CD4-positive, alpha-beta T cell treated with Interleukin-6 at 100 ng/mL for 8 hours (primary cell): ENCODE measurements at places on chromosomes 7 and 10.

DNA sequence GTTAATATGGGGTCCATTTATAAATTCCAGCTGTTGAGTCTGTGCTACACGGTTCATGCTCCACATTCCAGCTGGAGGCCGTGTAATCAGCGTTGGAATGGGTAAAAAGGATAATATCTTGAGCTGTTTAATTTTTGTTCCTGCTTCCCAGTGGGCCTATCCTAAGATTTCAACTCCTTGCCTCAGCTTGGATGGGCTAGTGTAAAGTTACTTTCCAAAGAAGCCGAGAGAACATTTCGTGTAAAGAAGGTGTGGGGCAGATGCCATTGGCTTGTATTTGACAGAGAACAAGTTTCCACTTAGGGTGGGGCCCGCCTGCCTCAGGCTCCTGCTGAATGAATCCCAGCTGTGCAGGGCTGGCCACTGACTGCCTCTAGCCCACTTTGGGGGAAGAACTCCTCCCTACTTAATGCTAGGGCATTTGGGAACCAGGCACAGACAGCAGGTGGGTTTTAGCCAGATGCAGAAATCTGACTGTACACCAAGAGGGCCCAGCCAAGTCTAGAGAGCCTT lies 125.9 kb upstream of the LYZL2 start:
- DNase-seq, result no peak

GRCh38 chr7:87391020-87391701 lies 45.7 kb downstream of the CROT start:
- DNase-seq, result no peak

GRCh38 chr7:45408409-45408737 lies 165.8 kb upstream of the ADCY1 start:
- DNase-seq, result no peak

- no peak for DNase-seq
Measured at GRCh38 chr7:8531991-8532515, 98.6 kb downstream of the NXPH1 start.

DNA sequence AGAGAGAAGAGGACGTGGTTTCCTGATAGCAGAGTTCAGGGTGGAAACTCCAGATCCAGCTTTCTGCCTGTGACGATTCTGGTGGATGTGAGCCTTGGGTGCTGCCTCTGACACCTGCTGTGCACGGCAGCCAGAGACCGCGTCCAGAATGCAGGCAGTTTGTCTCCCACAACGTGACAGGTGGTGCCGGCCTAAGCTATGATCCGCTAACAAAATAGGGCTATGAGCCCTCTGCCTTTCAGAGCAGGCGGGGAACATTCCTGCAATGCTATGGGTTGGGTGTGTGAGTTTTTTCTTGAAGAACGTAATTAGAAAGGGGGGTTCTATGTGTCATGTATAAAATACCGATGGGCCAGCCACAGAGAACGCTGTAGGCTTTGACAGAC lies 297.3 kb upstream of the PRKCQ start:
- no peak for DNase-seq

- no peak for DNase-seq
Measured at GRCh38 chr10:31554556-31554955, 235.5 kb downstream of the ZEB1 start.

DNA sequence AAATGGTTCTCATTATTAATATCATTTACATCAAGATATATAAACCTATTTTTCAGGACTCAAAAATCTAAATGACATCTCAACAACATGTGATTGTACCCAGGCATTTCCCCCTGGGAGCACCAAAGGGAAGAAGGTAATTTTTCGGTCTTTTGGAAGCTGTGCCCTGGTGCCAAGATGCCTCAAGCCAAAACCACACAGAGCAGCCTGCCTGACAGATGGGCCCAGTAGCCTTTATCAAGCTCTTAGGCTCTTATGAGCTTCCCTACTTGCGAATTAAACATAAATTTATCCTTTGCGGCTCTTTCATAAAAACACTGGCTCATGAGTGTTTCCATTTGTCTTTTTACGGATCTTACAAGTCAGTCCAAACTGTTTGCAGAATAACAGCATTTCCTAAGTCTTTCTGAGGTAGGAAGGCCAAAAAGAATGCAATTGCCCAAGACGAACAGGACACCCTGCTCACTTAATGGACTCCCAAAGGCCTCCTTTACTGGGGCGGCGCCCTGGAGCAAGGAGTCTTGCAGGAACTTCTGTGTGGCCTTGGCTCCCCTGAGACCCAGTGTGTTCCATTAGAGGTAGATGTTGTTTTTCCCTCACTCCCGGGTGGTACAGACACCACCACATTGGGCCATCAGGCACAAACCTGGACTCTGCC lies 4.1 kb upstream of the RASSF4 start:
- no peak for DNase-seq

GRCh38 chr10:75407224-75407712 lies 5.7 kb upstream of the ZNF503 start:
- no peak for DNase-seq

DNA sequence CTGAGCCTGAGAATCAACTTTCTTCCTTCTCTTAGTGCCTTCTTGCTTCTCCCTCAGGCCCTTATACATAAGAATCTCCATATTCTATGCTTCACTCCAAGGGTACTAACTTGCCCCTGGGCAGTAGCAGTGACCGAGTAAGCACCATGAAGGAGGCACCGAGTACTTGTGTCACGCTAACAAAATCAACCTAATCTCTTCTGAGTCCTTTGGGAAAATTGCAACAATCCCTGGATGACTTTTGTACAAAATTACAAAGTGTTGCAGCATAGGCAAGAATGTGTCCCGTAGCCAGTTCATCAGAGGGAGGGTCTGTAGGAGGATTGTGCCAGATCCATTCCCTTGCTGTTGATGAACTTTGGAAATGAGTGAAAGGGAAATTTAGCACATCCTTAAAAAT lies 80.4 kb upstream of the EEPD1 start:
- DNase-seq, result no peak

GRCh38 chr10:93357680-93358079 lies 124.5 kb downstream of the MYOF start:
- peak; percentile 20 for DNase-seq

- DNase-seq, result no peak
Measured at GRCh38 chr10:103637927-103638557, 144.5 kb downstream of the NEURL1 start.

GRCh38 chr10:34504534-34504933 lies 310.6 kb downstream of the PARD3 start:
- DNase-seq, result no peak

DNA sequence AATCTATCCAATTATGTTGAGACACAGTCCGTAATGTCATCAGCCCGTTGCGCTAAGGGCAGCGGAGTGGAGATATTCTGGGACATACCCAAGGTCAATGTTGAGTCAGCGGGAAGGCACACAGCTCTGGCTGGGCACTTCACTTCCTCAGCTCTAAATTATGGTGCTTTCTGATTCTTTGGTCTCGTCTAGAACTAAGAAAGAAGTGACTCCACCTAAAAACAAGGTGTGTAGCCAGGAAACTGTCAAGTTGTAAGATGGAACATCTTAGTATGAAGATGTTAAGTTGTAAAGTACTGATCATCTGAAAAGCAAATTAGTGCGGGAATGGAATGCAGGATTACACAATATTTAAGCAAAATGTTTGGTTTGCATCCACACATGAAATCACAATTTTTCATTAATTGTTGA lies 43.1 kb downstream of the BAIAP2L1 start:
- no peak for DNase-seq

DNA sequence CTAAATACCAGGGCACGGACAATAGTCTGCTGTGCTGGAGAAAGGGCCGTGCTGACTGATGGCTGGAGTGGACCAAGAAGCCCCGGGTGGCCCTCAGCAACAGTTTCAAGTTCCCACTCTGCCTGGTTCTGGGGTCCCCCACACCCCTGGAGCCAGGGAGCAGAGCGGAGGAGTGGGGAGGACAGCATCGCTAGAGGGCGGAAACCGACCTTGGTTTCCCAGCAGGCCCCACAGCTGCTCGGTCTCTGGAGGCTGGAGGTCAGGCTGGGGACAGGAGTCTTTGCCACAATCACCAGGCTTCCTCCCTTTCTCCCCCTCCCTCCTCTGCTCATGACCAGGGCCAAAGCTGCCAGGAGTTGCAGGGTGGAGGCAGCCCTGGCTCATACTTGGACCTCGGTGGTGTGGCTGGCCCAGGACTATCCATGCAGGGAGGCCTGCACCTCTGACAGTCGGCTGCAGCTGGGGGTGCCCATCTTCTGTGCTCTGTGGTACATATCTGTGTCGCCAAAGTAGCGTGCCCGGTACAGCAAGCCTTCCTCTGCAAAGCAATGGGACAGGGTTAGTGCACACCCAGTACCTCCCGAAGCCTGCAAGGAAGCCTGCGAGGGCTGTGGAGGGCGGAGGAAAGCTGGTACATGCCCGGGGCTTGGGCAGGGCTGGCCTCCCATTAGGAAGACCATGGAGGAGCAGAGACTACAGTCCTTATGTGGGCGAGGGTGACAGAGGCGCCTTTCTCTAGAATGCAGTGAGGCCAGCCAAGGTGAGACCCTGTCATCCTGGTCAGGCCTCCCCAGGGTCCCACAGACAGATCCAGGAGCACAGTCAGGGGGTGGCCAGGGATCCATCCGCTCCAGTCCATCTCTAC lies 19.1 kb downstream of the DNAJB12 start:
- DNase-seq, result peak; percentile 34

- DNase-seq, result peak; percentile 60
Measured at GRCh38 chr7:70660154-70660818, 471.7 kb upstream of the GALNT17 start.

DNA sequence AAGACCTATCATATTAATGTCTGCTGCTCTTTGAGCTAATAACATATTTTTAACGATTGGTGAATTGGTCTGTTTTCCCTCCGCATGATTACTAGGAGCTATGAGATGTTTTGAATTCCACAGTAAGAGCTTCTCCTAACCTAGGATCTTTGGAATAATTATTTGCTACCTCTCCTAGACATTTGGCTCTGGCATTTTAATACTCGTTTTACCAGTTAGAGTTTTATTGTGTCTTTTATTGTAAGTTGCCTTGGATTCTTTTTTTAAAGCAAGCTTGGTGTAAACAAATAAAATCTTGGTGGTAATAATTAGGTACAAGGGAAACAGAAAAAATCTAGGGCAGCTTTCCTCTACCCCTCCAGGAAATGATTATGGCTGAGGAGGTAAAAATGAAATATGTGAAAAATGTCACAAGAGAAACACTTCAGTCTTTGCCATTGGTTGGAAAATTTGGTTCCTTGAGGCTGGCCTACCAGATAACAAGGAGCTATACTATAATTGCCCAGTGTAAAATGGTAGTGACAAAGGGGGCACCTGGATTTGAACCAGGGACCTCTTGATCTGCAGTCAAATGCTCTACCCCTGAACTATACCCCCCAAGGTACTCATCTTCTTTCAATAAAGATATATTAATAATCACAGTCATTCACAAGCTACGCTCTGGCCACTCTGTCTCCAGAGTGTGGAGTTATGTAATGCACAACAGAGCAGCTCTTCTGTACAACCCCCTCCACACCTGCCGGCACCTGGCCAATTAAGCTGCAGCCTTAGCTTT lies 85.4 kb downstream of the ZNF777 start:
- DNase-seq, result no peak

DNA sequence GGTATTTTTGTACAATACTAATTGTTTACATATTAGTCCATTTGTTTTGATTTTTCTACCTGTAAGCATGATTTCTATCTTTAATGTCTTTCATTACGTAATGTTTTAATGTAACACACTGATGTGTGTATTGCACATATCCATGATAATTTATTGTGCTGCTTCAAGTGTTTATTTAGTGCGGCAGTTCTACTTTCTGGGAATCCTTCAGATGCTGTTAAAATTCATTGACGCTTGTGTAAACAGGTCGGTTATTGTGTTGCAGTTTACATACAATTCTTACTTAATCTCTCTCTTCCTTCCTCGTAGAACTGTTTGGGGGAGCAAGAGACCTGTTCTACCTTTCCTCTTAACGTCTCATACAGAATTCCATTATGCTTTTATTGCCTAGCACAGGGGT lies 6.9 kb downstream of the TMEM60 start:
- DNase-seq, result no peak

GRCh38 chr7:155962191-155962967 lies 150.1 kb upstream of the SHH start:
- no peak for DNase-seq

- no peak for DNase-seq
Measured at GRCh38 chr10:132151286-132151950, 35.3 kb upstream of the DPYSL4 start.

DNA sequence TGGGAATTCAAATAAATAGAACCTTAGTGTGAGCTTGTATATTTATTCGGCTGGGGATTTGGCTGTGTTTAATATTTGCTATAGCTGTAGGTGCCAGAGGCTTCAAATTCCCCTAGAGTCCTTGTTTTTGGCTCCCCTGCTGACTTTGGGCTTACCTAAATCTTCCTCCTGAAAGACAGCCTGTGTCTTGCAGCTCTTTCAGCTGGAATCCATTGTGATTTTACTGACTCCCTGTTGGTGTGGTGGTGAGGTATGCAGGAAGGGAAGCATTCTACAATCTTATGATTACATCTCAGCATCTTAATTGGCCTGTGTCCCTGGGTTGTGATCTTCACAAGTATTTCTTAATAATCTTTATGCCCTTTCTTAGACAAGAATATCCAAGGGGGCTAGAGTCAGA lies 25.9 kb downstream of the FOXI2 start:
- no peak for DNase-seq

DNA sequence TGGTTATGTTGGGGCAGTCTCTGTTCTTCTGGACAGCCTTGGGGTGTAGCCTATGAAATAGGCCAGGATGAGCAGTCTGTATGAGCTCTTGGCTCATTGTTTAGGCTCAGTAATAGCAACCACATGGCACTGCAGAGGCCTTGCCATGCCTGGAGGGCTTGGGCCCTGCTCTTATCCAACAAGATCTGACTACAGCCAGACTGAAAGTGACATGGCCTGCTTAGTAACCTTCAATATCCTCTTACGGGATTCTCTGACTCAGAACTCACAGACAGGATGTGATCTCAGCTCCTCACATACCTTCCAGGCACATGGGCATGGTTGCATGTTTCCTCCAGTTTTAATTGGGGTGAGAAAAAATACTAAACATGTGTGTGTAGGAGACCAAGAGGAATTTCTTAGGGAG lies 289.3 kb downstream of the PTEN start:
- DNase-seq, result peak; percentile 38

- DNase-seq, result no peak
Measured at GRCh38 chr7:4286351-4286750, 395.7 kb upstream of the FOXK1 start.

DNA sequence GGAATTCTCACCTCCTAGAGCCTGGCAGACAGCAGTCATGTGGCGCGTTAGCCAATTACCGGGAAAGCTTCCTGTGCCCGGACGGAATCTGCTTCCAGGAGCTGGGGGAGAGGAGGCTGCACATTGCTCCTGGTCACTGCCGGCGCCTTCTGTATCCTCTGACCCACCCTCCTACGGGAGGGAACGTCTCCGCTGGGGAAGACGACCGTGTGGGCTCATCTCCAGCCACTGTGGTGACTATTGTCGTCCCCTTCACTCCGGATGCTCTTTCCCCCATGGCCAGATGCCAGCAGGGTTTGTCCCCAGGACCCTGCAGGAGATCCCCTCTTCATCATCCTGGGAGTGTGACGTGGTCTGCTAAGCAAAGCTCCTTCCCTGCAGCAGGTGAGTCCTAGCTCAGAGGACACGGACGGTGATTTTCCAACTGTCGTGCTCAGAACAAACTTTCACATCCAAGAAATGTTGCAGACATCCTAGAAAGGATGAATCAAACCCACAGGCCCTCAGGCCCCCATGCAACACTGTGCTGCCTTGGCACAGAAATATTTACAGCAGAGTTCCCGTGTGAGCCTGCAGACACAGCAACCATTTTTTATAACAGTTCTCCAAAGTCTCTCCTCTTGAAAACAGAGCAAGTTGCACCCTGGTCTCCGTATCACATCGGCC lies 29.6 kb upstream of the FAM20C start:
- DNase-seq, result no peak
